ENCODE measurements at places on chromosomes 7 and 10. TPM values are rescaled to one million over a fixed set of nuclear protein-coding genes. Genes with fewer than 3 reads are reported as not detected.

Gene FAM25A
- 593 TPM for total RNA-seq

GRCh38 chr7:134022286-134022911 lies 104.7 kb upstream of the LRGUK start:
- no peak for DNase-seq

- DNase-seq = no peak
These were observed 98.8 kb upstream of the CDK1 start for GRCh38 chr10:60679388-60679990.

GRCh38 chr10:74887614-74888284 lies 61.3 kb downstream of the KAT6B start:
- DNase-seq = no peak

- no peak for DNase-seq
These were observed 31.1 kb upstream of the ABCA13 start for GRCh38 chr7:48140001-48140681.

DNA sequence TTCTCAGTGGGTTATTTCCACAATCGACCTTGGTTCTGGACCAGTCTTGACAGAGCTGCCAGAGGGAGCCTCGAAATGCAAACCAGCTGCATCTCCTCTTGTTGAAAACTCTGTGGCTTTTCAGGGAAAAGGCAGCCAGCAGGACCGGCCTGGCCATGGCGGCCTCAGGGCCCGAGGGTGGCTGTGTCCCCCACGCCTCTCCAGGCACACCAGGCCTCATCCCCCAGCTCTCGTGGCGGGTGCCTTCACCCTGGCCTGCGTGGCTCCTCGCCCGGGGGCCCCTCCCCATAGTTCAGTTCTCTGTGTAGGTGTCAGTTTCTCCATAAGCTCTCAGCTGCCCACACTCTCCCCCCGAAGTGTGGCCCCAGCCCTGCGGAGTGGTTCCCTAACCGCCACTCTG lies 63.5 kb downstream of the MGMT start:
- DNase-seq = no peak
